ENCODE measurements at places on chromosomes 3 and 15.

GRCh38 chr3:41602121-41602520 lies 359.8 kb downstream of the ULK4 start:
- no peak for DNase-seq

GRCh38 chr3:99854756-99855298 lies 37.2 kb downstream of the CMSS1 start:
- no peak for DNase-seq

DNA sequence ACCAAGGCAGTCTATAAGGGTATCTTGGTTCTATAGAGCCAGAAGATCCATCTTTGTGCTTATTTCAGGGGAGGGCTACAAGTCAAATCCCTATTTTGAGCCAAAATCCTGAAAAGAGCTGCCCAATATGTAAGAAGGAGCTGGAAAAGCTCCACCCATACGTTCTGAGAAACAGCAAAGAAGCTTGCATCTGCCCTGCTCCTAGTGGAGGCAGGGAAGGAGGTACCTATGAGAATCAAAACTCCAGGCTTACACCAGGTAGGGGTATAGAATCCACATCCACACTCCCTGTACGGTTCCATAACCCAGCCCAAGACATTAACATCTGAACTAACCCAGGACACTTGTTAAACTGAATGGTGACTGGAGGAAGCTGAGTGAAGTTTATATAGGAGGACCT lies 30.0 kb downstream of the PHC3 start:
- no peak for DNase-seq

- no peak for DNase-seq
Observed at GRCh38 chr15:99324700-99325099, 73.4 kb downstream of the LRRC28 start.

DNA sequence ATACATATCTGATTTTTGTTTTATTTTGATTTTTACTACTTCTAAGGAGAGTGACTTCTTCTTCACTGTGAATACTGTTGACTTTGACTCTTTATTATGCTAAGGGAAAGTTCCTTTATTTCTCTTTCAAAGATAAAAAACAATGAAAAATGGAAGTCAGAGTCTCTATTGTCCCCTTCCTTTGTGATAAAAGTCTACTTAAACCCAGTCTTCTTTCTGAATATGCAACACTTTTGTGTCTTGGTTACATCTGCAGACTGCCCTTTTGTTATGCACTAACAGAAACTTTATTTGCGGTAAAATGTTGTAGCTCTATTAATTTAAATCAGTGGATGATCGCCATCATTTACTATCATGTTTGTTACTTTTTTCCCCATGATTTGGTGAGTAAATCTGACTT lies 13.2 kb downstream of the PARP15 start:
- no peak for DNase-seq
